Uterine smooth muscle cell (primary cell): ENCODE measurements at places on chromosomes 2 and 18. TPM values are rescaled to one million over a fixed set of nuclear protein-coding genes. Genes with fewer than 3 reads are reported as not detected.

Gene FSIP2
- 0.12 and 0.22 TPM in 2 replicates for total RNA-seq

Gene CKAP2L
- total RNA-seq = 3.9 and 15.8 TPM in 2 replicates

Gene LGALSL
- total RNA-seq = 2.3 and 3.1 TPM in 2 replicates

Gene SFTPB
- total RNA-seq = under 0.01 TPM in 1 of 2 replicates, not detected in the other

Gene RGPD3
- total RNA-seq = 0.33 and 0.37 TPM in 2 replicates

Gene MATN3
- 2.8 and 2.9 TPM in 2 replicates for total RNA-seq

Gene REG3G
- not detected in 2 replicates for total RNA-seq

Gene RHBDD1
- 17.4 and 44.1 TPM in 2 replicates for total RNA-seq

Gene ATP6V1B1
- total RNA-seq = 0.55 and 0.62 TPM in 2 replicates

Gene CFC1
- not detected in 2 replicates for total RNA-seq

Gene FN1
- 2,380 and 5,716 TPM in 2 replicates for total RNA-seq

Gene ZBTB7C
- total RNA-seq = not detected in 2 replicates

Gene MOGAT1
- not detected in 2 replicates for total RNA-seq

Gene OSGEPL1
- total RNA-seq = 9.4 and 18.6 TPM in 2 replicates

Gene UXS1
- total RNA-seq = 35.4 and 43.5 TPM in 2 replicates

Gene TUBA4B
- 0.11 TPM in 1 of 2 replicates, not detected in the other for total RNA-seq
